ENCODE measurements at places on chromosomes 12 and 14.

DNA sequence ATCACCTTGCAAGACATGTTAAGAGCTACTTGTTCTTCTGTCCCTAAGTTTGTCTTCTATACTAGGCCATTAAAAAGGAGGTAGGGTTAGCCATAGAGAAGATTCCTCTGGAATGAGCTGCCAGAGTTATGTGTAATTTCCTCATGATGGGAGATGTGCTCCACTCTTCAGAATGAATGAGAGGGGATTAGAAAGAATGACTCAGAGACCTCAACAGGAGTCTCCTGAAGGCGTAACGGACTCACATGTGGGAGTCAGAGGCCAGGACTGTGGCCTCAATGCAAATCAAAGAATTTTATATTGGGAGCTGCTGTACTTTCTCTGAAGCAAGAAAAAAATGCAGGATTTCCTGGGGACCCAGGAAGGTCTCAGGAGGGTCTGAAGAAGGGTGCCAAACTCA lies 87.8 kb upstream of the ATXN7L3B start:
- no peak for DNase-seq

DNA sequence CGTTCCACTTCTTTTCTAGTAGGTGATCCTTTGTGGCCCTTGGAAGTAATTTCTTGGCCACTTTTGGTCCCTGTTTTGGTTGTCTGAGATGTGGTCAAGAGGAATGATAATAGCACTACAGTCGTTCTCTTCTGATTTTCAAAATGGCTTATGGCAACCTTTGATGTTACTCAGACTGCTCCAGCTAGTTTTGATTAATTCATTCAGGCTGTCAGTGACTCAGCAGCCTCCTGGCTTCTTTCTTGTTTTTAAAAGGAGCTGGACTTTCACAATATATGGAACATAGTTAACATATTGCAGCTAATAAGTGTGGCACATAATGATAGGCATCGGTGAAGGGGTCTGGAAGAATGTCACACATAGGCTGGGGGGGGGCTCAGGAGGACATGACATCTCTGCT lies 47.3 kb downstream of the WDR20 start:
- no peak for DNase-seq

DNA sequence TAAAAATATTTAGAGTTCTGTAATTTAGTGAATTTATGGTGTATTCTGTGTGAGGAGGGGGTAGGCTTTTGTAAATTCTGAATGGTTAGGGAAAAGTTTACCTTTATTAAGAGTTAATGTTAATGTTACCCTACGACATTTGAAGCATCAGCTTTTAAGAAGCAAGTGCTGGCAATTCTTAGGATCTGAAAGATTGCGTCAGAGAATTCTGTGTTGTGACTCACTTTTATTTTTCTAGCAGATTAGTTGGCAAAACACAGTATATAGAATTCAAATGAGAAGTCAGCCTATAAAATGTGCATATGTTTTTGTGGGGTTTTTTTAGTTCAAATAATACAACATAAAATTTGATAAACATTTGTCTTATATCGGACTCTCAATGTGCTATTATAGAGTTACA lies 97.6 kb downstream of the RAD52 start:
- no peak for DNase-seq

DNA sequence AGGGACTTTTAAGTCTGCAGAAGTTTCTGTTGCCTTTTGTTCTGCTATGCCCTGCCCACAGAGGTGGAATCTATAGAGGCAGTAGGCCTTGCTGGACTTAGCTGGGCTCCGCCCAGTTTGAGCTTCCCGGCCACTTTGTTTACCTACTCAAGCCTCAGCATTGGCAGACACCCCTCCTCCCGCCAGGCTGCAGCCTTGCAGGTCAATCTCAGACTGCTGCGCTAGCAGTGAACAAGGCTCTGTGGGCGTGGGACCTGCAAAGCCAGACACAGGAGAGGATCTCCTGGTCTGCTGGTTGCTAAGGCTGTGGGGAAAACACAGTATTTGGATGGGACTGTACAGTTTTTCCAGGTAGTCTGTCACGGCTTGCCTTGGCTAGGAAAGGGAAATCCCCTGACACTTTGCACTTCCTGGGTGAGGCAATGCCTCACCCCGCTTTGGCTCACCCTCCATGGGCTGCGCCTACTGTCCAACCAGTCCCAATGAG lies 43.7 kb downstream of the CCDC59 start:
- DNase-seq, result no peak

GRCh38 chr14:72567226-72567625 lies 326.7 kb downstream of the DPF3 start:
- no peak for DNase-seq
